ENCODE measurements at places on chromosomes 3 and 15.

- no peak for DNase-seq
Measured at GRCh38 chr3:83063446-83063845, 1302.0 kb upstream of the GBE1 start.

DNA sequence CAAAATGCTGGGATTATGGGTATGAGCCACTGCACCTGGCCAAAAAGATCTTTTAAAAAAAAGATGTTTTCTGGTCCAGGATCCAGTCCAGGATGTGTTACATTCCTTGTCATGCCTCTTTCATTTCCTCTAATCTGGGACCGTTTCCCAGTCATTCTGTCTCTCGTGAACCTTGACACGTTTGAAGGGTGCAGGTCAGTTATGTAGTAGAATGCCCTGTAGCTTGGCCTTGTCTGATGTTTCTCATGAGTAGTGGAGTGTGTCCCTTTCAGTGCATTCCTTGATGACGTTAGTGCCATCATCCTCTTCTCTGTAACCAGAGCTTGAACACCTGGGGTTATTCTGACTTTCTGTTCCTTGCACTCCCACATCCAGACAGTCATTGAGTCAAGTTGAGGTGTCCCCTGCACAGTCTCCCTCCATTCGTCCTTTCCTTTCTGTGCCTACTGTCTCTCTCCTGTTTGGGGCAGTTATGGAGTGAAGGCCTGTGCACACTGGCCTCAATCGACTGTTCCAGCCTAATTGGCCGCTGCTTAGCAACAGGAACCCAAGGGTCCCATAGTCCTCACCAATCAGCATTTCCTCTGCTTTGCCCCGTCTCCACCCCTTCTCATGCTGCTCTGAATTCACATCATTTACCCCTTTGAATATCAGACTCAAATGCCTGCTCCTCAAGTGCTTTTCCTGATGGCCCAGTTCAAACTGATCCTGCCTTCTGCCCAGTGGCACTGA lies 5.5 kb downstream of the FAM81A start:
- peak; percentile 72 for DNase-seq

DNA sequence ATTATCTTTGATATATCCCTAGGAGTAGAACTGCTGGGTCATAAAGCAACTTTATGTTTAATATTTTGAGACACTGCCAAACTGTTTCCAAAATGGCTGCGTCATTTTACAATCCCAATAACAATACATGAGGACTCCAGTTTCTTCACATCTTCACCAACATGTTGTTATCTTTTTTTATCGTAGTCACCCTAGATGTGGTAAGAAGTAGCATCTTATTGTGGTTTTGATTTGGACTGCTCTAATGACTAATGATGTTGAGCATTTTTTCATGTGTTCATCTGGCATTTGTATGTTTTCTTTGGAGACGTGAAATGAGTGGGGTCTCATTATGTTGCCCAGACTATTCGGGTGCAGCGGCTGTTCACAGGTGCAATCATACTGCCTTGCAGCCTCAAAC lies 83.8 kb downstream of the MAP4 start:
- no peak for DNase-seq

GRCh38 chr3:141981084-141981483 lies 104.6 kb downstream of the ATP1B3 start:
- no peak for DNase-seq

DNA sequence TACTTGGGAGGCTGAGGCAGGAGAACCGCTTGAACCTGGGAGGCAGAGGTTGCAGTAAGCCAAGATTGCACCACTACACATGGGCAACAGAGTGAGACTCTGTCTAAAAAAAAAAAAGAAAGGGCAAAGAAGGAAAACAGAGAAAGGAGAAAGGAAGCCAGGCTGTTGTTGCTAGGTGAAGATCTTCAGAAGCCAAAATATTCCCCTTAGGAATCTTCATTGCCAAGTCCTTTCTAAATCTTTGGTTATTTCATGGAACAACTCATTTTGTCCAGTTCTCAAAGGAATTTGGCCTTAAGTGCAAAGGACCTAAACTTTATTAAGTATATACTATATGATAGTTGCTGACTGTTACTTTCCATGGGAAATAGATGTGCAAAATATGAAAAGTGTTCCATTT lies 59.2 kb upstream of the OSBPL11 start:
- no peak for DNase-seq

DNA sequence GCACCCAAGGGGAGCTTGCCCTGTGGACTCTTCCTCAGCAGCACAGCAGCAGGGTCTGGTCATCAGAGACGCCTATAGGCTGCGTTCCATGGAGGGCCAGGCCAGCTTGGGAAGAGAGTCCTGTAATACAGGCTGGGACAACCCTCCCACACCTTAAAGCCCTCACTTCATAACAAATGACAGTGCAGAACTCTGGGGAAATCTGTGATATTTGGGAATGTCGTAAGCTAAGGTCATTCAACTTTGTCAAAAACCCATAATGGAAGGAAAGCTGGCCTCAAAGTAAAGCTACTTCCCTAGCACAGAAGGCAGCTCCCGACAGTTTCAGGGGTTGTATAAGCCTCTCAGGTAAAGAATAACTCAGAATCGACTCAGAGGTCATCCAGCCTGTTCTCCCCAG lies 133.1 kb downstream of the MEGF11 start:
- DNase-seq = no peak

DNA sequence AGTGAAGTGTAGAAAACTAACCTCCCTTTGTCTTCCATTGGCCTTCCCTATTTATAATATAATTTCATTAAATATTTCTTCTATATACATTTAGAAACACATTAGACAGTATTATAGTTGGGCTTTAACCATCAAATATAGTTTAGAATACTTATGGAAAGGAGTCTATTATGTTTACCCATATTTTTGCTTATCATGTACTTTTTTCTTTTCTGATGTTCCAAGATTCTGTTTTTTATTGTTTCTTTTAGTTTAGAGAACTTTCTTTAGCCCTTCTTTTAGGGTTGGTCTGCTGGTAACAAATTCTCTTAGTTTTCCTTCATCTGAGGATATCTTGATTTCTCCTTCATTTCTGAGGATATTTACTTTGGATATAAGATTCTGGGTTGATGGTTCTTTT lies 23.7 kb downstream of the SH3GL3 start:
- DNase-seq = no peak

DNA sequence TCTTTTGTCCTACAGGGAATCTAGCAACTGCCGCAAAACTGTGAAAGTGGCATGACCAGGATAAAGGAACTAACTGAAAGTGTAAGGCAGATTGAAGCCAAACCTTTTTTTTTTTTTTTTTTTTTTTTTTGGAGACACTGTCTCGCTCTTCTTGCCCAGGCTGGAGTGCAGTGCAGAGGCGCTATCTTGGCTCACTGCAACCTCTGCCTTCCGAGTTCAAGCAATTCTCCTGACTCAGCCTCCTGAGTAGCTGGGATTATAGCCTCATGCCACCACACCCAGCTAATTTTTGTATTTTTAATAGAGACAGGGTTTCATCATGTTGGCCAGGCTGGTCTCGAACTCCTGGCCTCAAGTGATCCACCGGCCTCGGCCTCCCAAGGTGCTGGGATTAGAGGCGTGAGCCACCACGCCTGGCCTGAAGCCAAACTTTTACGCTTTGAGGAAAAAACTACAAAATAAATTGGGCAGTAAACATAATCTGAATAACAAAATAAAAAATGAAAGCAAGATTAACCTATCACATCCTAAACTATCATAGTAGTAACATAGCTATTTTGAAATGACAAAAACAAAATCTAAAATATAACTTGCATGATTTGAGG lies 9.7 kb downstream of the SLTM start:
- DNase-seq = no peak

DNA sequence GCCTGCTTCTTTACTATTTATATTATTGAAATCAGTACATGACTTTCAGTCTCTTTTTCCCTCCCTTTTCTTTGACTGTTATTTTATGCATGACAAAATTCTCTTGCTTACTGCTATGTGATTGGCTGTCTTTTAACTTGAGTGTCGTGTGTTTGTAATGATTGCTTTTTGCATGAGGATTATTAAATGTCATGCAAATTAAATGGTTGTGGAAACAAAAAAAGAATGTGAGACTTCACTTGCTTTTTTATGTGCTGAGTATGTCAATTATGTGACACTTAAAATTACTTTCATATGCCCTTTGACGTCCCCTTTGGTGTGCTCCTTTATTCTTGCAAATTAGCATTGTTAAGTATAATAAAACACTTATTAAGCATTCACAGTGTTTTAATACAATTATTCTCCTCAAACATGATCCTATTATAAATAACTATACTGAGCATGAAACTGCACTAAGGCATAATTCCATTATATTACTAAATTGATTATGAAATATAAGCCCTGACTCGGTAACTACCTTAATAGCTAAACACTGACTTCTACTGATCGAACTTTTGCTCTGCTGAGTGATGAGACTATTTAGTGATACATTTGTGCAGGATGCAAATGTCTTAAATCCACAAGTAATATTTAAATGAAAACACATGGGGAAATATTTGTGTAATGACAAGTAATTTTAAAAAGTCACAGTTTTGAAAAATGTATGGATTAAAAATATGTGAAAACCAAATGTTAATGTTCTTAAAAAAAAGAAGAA lies 401.7 kb downstream of the NLGN1 start:
- no peak for DNase-seq

GRCh38 chr3:178297740-178298139 lies 238.5 kb upstream of the KCNMB2 start:
- no peak for DNase-seq

GRCh38 chr3:193710286-193711165 lies 117.5 kb downstream of the OPA1 start:
- no peak for DNase-seq

DNA sequence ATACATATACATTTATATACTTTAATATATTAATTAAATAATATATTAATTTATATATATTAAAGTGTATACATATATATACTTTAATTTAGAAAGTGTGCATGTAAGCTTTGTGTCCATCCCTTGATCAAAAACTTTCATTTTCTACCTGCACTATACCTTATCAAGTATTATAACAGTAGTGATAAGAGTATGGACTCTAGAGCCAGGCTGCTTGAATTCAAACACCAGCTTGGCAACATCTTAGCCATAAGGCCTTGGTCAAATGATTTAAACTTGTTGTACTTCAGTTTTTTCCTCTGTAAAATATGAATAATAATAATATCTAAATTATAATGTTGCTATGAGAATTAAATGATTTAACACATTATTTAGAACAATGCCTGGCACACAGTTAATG lies 327.6 kb upstream of the NECTIN3 start:
- no peak for DNase-seq

DNA sequence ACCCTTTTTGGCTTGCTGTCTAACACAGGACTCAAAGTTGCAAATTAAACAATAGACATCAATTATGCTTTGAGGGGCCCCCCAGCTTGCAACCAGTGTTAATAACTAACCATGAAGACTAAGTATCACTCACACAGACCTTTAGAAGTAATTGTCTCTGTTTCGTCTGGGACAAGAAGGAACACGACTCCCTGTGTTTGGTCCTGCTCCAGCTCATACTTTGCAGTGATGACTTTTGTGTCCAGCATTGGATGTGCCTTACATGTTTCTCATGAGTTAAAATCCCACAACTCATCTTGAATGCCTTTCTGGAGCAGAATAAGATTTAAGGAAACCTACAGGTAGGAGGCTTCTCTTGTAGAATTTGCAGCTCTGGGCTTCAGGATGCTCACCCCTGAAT lies 53.1 kb downstream of the GMNC start:
- DNase-seq = no peak

DNA sequence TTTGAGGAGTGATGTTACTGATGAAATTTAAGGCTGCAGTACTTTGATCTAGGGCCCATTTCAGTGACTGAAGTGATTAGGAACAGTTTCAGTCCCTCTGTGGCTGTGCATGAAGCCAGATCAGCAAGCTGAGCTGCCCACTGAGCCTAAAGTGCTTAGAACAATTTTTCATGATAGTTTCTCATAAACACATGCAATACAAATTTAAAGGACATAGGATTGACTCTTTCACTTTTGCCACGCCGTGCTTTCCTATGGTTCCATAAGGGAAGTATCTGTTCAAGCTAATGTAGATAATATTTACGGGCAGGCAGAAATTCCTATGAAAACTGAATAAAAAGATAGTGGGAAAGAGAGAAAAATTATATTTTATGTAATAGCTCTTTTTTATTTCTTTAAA lies 10.6 kb downstream of the ANKUB1 start:
- no peak for DNase-seq

DNA sequence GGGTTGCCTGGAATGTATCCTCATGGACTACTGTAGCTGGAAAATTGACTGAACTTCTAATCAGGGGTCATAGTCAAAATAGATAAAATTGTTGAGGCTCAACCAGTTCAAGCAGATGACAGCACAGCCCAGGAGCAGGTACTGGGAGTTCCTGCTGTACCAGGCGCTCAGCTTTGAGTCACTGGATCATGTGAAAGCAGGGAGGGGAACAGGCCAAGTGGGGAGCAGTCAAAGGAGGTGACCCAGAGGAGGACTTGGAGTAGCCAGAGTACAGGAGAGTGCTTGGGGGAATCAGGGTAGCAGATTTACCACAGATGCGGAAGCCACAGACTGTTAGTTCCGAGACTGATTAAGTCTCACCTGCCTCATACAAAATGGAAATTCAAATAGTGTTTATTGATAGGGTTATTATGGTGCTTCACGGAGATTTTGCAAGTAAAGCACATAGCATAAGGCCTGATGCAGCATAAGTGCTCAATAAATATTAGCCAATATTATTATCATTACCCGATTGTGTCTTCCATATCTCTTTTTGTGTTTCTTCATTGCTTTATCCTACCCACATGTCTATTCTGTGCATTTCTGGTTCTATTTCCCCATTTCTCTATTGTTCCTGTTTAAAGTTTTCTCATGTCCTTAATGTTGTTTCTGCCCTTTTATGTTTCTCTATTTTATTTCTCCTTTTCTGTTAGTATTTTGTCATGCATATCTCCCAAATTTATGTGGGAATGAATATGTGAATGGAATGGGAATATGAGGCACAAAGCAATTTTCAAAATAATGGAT lies 369.2 kb upstream of the MCTP2 start:
- DNase-seq = no peak

GRCh38 chr15:47820057-47820746 lies 102.9 kb downstream of the SEMA6D start:
- peak; percentile 18 for DNase-seq

DNA sequence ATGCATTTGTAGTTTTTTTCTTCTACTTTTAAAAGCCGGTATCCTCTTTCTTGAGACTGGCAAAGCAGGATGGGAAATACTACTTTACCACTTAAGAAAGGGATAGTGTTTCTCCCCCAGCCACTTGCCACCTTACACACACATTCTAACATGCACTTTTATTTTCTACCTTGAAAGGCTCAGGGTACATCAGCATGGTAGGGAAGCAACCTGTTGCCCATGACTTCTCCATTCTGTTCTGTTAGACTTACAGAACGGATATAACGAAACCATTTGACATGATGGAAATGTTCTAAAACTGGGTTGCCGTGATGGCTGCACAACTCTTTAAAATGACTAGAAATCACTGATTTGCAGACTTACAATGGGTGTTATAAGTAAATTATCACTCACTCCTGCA lies 405.5 kb downstream of the SHQ1 start:
- no peak for DNase-seq

Measured in thyroid gland (tissue), 4 donors.